ENCODE measurements at places on chromosomes 1 and 21.

DNA sequence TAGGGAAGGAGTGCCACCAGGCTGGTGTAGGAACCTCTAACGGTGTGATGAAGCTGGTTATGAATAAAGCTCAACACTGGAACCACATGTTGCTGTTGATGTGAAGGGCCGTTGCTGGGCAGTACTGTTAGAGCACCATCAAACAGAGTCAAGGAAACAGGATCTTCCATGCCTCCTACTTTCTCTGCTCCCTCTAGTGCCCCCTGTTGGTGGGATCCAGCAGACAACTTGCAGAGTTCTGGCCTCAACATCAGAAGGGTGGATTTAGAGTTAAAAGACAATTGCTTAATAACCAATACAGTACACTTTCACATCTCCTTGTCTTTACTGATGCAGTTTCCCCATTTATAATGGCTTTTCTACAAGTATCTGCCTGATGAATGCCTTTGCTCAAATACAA lies 336.4 kb downstream of the NTNG1 start:
- peak; percentile 39 for DNase-seq

DNA sequence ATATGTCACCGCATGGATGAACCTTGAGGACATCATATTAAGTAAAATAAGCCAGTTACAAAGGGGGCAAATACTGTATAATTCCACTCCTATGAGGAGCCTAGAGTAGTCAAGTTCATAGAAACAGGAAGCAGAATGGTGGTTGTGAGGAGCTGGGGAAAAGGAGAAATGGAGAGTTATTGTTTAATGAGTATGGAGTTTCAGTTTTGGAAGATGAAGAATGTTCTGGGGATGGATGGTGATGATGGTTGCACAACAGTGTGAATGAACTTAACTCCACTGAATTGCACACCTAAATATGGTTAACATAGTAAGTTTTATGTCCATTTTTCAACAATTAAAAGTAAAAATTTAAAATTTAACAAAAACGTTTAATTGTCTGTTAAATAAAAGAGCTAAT lies 220.9 kb upstream of the JUN start:
- peak; percentile 45 for DNase-seq

DNA sequence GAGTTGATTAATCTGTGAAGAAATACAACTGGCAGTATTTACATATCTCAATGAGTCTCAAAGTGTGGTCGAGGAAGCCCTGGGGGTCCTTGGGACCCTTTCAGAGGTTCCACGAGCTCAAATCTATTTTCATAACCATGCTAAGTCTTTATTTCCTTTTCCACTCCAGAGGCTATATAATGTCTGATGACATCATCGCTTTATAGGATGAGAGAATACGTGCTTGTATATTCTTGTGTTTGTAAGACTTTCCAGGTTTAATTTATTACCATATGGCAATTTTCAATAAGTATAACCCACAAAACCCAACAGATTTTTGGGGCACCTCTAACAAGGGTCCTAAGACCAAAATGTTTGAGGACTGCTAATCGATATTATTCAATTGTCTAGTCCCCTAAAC lies 1.4 kb upstream of the SLC19A2 start:
- no peak for DNase-seq

- DNase-seq, result no peak
These were observed 10.4 kb downstream of the ADAMTSL4 start for GRCh38 chr1:150559656-150560010.

DNA sequence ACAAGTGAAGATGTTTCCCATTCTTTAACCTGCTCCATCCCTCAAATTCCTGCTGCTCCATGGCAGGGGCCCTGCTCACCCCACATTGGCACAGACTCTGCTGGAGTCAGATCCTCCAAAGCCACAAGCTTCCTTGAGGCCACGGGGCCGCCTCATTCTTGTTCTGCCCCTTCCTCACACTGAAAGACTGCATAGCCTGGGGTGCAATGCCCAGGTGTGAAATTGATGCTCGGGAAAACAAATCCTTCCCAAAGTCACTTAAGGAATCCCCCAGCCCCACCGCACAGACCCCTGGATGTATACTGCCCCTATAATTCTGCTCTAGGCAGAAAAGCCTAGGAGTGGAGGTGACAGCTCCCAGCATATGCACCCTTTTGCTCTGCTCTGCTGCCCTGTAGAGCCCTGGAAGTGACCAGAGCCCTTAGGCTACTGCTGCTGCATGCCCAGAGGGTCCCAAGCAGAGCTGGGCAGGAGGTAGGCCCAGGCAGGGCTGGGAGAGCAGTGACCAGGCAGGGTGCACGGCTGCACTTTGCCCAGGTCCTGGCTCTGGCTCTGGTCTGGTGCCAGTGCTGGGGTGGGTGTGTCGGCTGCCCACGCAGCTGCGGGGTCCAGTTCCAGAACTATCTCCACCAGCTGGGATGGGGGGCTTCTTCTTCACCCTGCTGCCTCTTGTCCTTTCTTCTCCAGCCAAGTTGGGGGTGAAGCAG lies 1.6 kb downstream of the HES2 start:
- no peak for DNase-seq

- DNase-seq, result no peak
These were observed 81.3 kb downstream of the TIAM1 start for GRCh38 chr21:31262728-31263127.
